ENCODE measurements at places on chromosomes 7 and 10.
A peak's percentile ranks its signal among the peaks of the same experiment; 100 is the strongest.

DNA sequence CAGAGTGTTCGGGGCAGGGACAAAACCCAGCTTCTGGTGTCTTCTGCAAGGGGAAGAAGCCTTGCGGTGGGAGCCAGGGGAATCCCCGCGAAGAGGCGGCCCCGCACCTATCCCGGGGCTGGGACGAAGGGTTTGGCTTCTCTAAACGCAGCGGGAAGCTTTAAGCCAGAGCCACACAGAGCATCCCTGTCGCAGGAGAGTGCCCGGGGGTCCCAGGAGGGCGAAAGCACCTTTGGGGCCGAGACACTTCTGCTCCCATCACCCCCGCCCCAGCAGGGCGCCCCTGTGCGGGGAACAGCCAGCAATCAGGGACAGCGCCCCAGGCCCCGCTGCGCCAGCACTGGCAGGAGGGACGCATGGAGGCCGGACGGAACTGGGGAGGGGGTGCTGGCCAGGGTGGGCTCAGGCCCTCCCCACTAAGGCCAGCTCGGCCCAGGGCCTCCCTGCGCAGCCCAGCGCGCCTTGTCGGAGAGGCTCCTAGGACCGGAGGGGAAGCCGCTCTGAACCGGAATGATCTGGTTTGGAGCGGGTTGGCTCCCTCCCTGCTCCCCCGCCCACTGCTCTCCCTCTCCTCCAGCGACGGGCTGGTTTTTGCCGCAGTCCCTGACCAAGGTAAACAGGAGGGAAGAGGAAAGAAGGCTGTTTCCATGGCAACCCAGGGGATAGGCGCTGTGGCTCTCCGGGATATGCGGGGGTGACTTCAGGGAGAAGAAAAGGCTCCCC lies 63.9 kb downstream of the TMEM209 start:
- peak; percentile 29 for DNase-seq

GRCh38 chr7:118152149-118152548 lies 31.8 kb upstream of the LSM8 start:
- no peak for DNase-seq

DNA sequence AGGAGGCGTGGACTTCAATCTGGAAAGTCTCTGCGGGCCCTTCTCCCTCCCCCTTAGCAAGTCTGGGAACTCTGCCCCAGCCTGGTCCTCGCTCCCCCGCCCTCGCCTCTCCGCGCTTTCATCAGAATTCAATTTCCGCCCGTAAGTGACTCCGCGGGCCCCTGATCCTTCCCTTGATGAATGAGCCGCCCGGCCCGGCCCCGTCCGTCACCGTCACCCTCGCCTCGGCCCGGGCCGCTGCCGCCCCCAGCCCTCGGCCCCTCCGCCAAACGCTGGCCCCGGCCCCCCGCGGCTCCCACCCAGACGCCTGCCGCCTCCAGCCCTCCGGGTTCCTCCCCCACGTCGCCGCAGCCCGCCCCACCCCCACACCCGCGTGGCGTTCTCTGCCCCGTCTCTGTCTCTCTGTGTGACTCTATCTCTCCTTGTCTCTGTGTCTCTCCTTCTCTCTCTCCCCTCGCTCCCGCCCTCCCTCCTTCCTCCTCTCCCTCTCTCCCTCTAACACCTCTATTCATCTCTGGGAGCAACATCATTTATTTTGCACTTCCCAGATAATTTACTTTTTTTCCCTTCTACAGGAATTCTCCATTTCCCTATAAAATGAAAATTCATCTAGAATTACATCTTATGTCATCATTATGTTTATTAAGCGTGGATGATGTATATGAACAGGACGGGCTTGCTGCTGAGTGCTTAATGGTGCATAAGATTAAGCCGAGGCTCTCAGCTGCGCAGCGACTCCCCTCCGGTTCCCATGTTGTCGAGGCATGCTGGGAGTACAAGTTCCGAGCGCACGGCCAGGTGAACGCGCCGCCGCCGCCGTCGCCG lies 91.2 kb upstream of the PAX2 start:
- peak; percentile 56 for DNase-seq

DNA sequence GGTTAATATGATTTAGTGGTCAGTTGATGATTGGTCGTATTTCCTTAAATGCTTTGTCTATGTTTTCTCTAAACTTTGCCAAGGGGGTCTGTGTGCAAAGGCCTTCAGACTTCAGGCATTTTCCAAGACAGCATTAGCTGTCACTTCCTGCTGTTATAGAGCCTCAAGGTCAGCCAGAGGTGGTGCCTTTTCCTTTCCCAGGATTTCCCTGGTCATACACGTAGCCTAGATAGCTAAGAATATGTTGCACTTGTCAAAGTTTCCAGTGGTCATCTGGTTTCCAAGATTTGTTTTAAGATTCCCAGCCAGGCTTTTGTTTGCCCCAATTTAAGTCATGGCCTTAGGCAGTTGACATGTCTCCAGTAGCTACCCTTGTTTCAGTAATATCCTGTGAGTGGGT lies 133.2 kb upstream of the IGFBP3 start:
- DNase-seq: no peak
